Natural killer cell (primary cell): ENCODE measurements at places on chromosomes 1 and 21. TPM values are rescaled to one million over a fixed set of nuclear protein-coding genes. Genes with fewer than 3 reads are reported as not detected.

- H3K4me1 ChIP-seq, result peaks cover 34% of the 10 kb centered on the region
- H3K36me3 ChIP-seq, result peaks cover 30% of the 10 kb centered on the region
- H3K27ac ChIP-seq, result no peak overlapping the region
- no peak overlapping the region for H3K4me3 ChIP-seq
- no peak for DNase-seq
These were observed 1.8 kb downstream of the RER1 start for GRCh38 chr1:2393471-2393877.

Gene LEFTY2
- not detected for total RNA-seq

GRCh38 chr1:231546693-231547092 is 18.2 kb downstream of the TSNAX start:
- H3K27ac ChIP-seq, result no peak overlapping the region
- H3K4me1 ChIP-seq, result no peaks in the 10 kb centered on the region
- H3K36me3 ChIP-seq, result peaks cover 43% of the 10 kb centered on the region
- H3K27me3 ChIP-seq, result no peaks in the 10 kb centered on the region

DNA sequence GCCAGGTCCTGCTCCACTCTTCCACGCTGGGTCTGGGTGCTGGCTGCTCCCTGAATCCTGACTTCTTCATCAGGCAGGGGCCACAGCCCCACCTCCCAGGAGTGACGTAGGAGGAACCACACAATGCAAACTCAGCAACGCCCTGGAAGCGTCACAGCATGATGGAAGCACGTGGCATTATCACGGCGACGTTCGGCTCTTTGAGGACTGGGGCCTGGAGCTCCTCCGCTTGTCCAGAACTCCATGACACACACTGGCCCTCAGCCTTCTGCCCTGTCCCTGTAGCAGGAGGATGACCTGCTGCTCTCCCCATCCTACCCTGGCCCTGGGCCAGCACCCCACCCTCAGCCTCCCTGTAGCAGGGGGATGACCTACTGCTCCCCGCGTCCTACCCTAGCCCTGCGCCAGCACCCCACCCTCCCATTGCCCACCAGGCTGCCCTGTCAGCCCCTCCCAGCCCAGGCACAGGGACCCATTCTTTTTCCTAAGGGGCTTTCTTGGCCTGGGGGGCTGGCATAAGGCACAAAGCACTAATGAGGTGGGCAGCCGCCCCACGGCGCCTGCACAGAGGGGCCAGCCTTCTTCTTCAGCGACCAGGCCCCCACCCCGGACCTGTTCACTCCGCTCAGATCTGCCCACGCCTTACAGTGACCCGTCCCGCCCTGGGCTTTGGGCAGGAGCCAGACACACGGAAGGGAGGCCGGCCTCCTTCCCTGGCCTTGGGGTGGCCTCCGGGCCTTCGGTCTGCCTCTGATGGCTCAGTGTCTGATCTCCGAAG is 65.7 kb downstream of the DHRS3 start:
- DNase-seq, result no peak
- no peak overlapping the region for H3K27ac ChIP-seq
- H3K4me3 ChIP-seq, result no peak overlapping the region
- no peaks in the 10 kb centered on the region for H3K36me3 ChIP-seq
- H3K27me3 ChIP-seq, result no peaks in the 10 kb centered on the region

- peaks cover 51% of the 10 kb centered on the region for H3K4me1 ChIP-seq
- H3K27me3 ChIP-seq, result peaks cover 23% of the 10 kb centered on the region
- no peak overlapping the region for H3K27ac ChIP-seq
- peaks cover 3% of the 10 kb centered on the region for H3K36me3 ChIP-seq
These were observed 17.5 kb downstream of the UBASH3A start for GRCh38 chr21:42421018-42421793.

- no peaks in the 10 kb centered on the region for H3K27me3 ChIP-seq
- H3K36me3 ChIP-seq, result no peaks in the 10 kb centered on the region
- no peak overlapping the region for H3K27ac ChIP-seq
- no peak overlapping the region for H3K4me3 ChIP-seq
- H3K4me1 ChIP-seq, result no peaks in the 10 kb centered on the region
These were observed 22.4 kb upstream of the SYNC start for GRCh38 chr1:32724678-32725614.

Gene NES
- total RNA-seq, result not detected

Gene RHD
- total RNA-seq, result not detected

DNA sequence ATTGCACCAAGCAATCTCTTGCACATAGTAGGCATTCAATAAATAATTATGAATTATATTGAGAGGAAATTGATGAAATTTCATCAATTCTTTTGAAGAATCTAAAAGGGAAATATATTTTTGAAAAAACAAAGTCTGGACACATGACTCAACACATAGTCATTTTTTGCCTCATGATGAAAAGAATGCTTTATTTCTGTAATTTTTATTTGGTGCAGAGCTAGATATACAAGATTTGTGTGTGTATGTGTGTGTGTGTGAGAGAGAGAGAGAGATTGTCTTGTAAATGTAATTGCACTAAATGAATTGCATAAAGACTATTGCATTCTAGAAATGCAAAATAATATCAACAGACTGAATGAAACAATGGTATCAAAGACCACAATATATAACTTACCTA is 206.2 kb upstream of the C1orf87 start:
- H3K27ac ChIP-seq, result no peak overlapping the region
- no peak for DNase-seq
- H3K4me1 ChIP-seq, result peaks cover 8% of the 10 kb centered on the region
